Stimulated activated CD8-positive, alpha-beta memory T cell treated with anti-CD3 and anti-CD28 coated beads, Interleukin-12 subunit alpha, Interleukin-12 subunit beta, amount 100 ng/mL, for 1 hour (primary cell): ENCODE measurements at places on chromosomes 2 and 18.

DNA sequence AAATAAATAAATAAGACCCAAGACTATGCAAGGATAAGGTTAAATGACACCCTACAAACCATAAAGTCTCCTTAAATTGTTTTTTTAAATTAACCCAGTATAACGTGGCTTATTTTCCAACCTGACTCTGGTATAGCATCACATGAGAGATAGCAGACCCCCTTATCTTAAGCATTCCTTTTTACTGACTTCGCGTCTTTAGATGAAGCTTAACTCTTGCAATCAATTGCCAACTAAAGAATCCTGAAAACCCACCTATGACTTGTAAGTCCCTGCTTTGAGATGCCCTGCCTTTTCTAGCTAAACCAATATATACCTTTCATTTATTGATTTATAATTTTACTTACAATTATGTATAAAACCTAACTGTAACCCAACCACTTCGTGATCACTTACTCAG is 57.1 kb upstream of the RAB12 start:
- DNase-seq: no peak

DNA sequence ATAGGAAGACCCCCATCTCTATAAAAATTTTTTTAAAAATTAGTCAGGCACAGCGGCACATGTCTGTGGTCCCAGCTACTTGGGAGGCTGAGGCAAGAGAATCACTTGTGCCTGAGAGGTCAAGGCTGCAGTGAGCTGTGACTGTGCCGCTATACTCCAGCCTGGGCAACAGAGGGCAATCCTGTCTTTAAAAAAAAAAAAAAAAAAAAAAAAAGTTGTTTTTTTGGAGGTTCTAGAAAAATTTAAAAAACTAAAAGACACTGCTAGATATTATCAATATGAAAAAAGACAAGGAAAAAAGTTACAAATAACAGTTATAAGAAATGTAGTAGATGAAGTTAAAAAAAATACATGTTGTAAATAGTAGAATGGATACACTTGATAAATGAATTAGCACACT is 56.1 kb upstream of the C2orf15 start:
- no peak for DNase-seq

DNA sequence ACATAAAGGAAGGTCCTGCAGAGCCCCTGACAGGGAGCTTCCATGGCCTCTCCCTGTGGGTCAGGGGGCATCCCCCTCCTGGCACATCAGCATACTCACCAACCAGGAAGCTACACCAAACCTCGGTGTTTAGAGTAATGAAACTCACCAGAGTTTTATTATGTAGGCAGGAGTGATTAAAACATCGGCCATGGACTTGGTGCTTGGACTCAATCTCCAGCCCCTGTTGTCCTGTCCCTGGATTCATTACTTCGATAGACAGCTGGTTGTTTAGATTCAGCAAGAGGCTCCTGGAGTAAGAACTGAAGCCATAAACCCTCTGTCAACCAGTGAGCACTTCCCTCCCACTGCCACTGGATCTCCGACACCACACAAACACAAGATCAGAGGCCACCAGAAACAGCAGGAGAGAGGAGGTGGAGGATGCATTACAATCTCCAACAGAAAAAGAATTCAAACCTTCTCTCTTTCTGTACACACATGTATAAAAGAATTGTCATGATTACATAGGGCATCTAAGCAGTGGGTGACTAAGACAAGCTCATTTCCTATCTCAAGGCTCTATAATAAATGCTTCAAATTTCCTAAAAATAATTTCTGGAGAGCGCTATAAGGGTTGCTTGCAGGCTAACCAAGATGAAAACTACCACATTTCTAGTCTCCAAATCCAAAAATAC is 27.2 kb downstream of the TBC1D8 start:
- DNase-seq: no peak

DNA sequence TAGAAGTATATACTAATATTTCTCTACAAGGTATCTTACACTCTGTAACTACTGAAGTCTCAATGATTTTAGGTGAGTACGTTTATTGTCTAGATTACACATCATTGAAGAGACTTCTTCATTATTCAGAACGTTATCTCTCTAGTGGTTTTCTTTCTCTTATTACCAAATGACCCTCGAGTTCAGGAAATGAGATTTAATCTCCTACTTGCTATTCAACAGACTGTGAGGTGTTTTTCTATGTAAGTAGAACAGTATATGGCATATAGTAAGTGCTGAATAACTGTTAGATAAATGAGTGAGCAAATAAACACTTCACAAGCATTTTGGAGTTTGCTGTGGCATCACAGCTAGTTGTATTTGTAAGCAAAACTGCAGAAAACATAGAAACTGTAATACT is 947.2 kb upstream of the SLC39A10 start:
- no peak for DNase-seq

GRCh38 chr2:16862471-16862870 is 196.8 kb upstream of the CYRIA start:
- no peak for DNase-seq

DNA sequence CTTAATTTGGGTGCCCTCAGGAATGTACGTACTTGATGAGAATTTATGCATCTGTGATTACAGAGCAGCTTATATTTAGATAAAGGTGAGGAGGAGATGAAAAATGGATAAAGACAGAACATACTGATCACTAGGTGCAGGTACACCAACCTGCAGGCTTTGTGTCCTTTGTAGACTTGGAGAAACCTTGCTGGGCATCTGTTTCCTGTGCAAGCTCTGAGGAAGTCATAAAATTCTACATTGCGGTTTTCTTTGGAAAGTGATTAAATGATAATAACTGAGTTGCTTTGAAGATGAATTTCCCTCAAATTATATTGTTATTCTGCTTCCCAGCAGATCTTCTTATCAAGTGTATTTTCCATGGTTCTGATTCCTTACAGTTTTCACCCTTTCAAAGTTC is 7.7 kb downstream of the RAB27B start:
- no peak for DNase-seq
